ENCODE measurements at places on chromosomes 11 and 22.
A peak's percentile ranks its signal among the peaks of the same experiment; 100 is the strongest.

DNA sequence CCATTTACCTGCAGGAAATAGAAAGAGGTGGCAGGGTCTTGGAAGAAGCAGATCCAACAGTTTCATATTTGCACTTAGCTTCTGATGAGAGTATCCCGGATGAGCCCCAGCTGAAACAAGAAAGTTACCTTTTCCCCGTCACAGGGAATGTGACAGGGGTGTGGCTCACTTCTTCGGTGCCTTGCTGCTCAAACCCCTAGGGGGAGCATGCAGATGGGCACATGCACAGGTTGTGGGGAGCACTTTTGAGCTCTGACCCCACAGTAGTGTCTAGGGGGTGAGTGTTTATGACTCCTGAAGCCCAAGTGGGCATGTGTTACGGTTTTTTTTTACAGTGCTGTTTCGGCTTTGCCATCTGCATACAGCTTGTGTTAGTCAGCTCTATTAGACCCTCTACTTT is 1221.0 kb downstream of the JRKL start:
- no peak for DNase-seq

DNA sequence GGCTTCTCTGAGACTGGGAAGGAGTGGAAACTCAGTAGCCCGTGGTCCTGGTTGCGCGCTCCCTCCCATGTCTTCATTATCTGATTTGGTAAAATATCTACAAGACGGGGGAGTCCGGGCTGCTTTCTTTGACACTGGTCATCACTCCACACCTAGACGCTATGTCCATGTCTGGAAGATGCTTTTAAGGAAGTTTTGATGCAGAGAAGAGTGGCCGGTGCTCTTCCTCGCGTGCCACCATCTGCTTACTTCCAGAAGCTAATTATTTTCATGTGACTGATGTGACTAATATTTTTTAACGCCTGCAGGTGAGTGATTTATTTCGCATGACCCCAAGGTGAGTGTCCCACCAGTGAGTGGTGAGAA is 339 bp upstream of the TRIM21 start:
- no peak for DNase-seq

- DNase-seq = no peak
Measured at GRCh38 chr11:102727890-102728289, 3.1 kb upstream of the MMP8 start.

DNA sequence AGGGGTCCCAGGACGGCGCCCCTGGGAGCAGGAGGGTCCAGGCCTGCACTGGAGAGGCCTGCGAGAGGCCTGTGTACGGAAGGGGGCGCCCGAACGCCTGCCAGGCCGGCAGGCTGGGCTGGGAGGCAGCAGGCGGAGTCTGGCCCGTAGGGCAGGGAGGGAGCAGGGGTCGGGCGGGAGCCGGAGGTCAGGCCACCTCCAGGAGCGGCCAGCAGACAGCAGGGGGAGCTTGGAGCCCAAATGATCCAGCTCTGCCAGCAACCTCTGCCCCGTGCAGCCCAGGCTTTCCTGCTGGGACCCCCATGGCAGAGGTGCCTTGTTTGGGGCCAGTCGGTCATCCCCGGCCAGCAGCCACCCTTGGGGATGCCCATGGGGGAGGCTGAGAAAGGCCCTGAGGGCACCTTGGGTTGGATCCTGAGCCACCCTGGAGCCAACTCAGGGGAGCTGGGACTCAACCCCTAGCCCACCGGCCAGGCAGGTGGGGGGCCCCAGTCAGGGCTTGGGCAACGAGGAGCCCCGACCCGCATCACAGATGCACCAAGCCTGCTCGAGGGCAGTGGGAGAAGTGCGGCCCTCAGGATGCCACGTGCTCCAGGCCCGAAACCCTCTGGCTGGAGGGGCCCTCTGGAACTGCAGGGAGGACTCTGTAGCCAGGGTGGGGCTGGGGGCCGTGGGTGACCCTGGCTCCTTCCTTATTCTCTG is 9.6 kb upstream of the SYT8 start:
- DNase-seq = no peak

GRCh38 chr11:94563848-94564467 is 3.2 kb upstream of the PIWIL4 start:
- no peak for DNase-seq

DNA sequence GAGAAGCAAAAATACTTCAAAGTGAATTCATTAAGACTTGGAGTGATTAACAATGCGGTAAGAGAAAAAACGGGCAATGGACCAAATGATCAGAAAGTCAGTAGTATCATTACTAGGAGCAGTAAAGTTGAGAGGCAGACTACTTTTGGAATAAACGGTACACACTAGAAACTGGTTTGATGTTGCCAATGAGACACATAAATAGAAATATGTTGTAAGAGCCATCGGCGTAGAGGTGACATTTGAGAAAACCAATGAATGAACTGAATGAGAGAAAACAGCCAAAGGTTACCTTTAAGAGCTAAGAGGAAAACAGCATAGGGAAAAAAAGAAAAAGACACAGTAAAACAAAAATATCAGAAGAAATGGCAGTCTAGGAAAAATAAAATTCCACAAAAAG is 6.2 kb downstream of the CHORDC1 start:
- DNase-seq = no peak

DNA sequence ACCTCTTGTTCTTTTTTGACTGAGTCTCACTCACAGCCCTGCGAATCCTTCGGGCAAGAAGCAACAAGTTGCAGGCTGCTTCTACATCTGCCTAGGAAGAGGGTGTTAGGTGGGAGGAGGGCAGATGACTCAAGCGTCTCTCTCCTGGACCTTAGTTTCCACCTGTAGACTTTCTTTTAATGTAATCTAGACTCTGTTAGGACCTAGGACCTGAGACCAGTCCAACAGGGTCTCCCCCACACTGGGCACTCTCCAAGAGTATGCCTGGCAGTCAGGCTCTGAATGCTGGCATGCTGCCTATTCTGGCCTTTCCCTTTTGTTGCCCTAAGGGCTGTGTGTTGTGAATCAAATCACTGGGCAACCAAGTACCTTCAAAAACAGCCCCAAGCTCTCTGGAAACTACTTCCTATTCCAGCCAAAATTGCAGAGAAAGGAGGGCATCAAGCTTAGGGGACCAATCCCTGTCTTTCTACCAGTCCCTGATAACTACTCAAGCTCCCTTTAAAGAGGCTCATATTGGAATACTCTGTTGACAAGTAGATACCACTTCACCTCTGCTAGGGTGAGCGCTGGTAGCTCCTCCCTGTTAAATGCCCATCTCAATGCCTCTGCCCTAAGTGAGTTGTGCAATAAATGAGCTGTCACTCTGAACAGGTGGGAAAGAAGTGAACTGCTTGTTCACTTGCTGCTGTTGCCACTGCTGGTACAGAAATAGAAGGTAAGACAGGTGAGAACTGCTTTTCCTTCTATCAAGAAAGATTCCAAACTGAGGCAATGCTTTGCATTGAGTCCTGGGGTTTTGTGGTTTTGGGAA is at the start of gene BBOX1:
Gene BBOX1, plus strand, starts transcription at position 514 of the 814 bp plus-strand sequence. CDS start 14,616 bp downstream, outside the sequence.
- no peak for DNase-seq

DNA sequence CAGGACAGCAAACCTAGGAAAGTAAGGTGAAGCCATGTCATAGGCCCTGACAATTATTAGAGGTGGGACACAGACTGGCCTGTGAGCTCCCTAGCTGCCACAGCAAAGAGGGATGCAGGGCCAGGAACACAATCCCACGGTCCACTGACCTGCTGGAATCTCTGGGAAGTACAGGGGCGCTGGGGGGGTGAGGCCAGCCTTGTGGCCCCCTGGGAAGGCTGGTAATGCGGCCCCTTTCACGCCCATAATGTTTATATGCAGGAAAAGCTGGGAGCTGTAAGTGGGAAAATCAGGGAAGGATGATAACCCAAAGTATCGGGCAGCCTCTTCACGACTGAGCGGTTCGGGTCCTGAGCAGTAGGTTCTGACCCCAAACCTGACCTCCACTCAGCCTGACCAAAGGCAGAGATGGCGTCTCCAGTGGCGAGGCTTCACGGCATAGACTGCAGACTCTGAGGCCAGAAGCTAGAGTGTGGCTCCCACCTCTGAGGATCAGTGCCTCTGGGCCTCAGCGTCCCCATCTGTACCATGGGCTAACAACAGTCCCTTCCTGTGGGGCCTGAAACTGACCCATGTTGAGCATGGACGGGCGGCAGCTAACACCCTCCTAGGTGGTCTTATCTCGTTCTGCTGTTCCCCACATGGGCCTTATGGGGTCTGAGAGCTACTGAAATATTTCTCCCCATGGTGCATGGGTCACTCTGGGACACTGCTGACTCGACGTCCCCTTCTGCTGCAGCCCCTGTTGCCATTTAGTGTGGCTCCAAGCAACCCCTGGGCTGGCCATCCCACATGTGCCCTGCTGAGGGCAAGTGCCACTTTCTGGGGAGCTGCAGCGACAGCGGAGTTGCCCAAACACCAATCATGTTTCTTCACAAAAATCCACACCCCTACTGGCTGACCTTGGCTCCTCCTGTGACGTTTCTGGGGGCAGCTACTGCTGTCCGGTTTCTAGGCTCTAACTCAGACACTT is 101.8 kb downstream of the PHF21B start:
- no peak for DNase-seq

DNA sequence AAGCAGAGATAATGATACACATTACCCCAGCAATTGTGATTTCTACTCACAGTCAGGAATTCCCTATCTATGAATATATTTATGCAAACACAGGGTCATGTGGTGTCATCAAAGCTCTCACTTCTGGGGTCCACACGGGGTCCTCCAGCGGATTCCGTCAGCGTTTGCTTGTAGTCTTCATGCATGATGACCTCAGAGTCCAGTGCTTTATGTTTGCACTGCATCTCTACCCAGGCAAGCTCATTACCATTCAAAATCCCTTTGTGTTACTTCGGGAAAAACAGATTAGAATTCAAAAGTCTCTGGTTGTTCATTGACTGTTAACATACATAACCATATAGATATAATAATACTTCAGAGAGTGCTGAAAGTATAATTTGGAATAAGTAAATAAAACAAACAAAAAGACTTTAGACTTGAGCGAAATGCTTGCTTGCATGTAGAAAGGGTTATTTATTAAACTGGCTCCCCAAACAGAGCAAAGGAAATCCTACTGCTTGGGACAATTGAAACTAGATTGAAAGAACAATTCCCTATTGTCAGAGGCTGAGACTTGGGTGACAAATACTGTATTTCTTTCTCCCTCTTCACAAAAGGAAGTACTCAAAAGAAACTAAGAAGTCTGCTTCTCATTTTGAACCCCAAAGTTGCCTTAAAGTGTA is 423.1 kb downstream of the ETS1 start:
- DNase-seq = no peak

DNA sequence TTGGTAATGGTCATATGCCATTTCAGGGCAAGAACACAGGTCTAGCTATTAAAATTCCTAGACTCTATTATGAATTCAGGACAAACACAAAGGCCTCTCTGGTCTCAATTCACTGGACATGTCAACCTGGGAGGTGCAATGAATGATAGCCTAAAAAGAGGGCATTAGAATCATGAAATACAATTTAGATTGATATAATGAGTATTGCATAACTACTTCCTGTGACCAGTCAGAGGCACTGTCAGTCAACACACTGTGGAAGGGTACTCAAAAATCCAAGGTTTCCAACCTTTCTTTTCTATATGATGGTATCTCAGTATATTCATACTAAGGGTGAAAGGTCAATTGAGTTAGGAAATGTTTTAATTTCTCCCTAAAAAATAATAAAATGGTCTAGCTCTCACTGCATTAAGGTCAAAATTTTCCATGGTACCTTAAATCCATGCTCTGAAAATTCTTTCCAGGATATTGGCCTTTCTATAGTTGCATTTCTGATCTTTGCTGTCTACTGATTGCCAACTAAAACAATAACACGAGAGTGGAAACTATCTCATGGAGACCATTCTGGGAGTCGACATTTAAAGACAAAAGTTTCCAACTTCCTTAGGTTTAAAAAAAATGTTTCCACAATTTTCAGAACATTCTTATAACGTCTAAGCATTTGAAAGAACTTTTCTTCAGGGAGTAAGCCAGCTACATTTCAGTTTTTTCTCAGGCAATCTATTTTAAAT is 81.7 kb upstream of the APOA1 start:
- no peak for DNase-seq

- DNase-seq = no peak
Measured at GRCh38 chr11:34316347-34317035, 41.3 kb downstream of the ABTB2 start.

GRCh38 chr22:17257121-17258001 is 38.1 kb upstream of the ADA2 start:
- DNase-seq = no peak

DNA sequence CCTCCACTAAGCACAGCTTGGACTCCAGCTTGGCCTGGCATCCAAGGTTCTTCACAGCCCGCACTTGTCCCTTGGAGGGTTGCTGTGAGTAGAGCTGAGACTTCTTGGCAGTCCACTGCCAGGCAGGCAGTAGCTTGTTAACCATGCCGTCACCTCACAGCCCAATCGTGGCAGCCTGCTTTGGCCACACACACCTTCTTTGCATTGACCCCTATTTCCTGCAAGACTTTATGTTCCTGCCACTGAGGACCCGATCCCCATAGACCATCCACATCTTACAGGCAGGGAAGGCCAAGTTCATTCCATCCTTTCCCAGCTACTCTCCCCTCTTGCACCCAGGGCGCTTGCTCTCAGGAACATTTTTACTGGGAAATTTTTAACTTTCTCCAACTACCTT is 2.5 kb upstream of the PYGM start:
- no peak for DNase-seq

GRCh38 chr22:20430720-20431510 is 6.7 kb downstream of the SCARF2 start:
- peak; percentile 41 for DNase-seq

DNA sequence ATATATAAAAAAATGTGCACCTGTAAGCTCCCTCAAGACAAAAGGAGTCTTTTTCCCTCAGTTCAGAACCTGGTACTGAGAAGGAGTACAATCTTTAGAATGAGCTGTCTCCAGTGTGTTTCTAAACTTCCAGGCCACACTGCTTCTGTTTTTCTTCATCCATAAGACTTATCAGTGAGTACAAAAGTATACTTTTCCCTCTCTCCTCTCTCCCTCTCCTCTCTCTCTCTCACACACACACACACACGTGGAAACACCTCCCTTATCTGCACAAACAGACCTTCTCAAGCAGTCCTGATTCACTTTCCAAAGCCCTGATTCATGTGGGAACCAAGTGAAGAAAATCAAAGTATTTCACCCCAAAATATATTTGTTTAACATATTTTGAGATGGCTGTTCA is 220.7 kb upstream of the UBASH3B start:
- DNase-seq = no peak

Measured in activated CD8-positive, alpha-beta memory T cell treated with anti-CD3 and anti-CD28 coated beads for 1 hour (primary cell).